Liver (tissue), 10 donors: ENCODE measurements at places on chromosomes 11 and 22. TPM values are rescaled to one million over a fixed set of nuclear protein-coding genes. Genes with fewer than 3 reads are reported as not detected.

DNA sequence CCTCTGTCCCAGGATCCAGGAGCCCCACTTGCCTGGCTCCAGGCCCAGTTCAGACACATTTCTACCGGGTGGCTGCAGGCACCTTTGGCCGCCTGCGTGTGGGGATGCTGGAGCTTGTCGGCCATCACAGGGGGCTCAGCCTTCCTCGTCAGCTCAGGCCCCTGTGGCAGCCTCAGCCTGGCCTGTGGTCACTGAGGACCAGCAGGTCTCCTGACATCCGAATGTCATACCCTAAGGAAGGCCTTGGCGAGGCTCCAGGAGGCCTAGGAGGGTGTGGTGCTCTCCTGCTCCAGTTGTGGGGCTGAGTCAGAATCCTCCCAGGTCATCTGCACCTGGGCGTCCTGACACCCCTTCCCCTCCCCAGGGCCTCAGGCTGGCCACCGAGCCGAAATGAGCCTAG lies 14.9 kb upstream of the SOX10 start:
- no peaks in the 10 kb centered on the region for H3K27me3 ChIP-seq
- H3K27ac ChIP-seq, result no peak overlapping the region
- no peaks in the 10 kb centered on the region for H3K36me3 ChIP-seq
- H3K4me3 ChIP-seq, result no peak overlapping the region

- no peaks in the 10 kb centered on the region for H3K27me3 ChIP-seq
- DNase-seq, result no peak
- H3K4me3 ChIP-seq, result no peak overlapping the region
- no peak overlapping the region for H3K27ac ChIP-seq
Observed at GRCh38 chr11:126024123-126024522, 38.5 kb downstream of the CDON start.

GRCh38 chr11:35675901-35676610 lies 13.5 kb downstream of the TRIM44 start:
- DNase-seq, result no peak
- no peaks in the 10 kb centered on the region for H3K36me3 ChIP-seq
- H3K27ac ChIP-seq, result no peak overlapping the region
- H3K27me3 ChIP-seq, result no peaks in the 10 kb centered on the region

GRCh38 chr22:28435982-28436381 lies 243.7 kb downstream of the TTC28 start:
- H3K27ac ChIP-seq, result no peak overlapping the region
- no peaks in the 10 kb centered on the region for H3K27me3 ChIP-seq
- H3K4me1 ChIP-seq, result no peaks in the 10 kb centered on the region
- no peaks in the 10 kb centered on the region for H3K36me3 ChIP-seq
- no peak overlapping the region for H3K4me3 ChIP-seq
- DNase-seq, result no peak

- no peak for DNase-seq
- no peak overlapping the region for H3K27ac ChIP-seq
- no peaks in the 10 kb centered on the region for H3K36me3 ChIP-seq
- no peaks in the 10 kb centered on the region for H3K27me3 ChIP-seq
Observed at GRCh38 chr11:41879214-41879613, 419.8 kb upstream of the LRRC4C start.

DNA sequence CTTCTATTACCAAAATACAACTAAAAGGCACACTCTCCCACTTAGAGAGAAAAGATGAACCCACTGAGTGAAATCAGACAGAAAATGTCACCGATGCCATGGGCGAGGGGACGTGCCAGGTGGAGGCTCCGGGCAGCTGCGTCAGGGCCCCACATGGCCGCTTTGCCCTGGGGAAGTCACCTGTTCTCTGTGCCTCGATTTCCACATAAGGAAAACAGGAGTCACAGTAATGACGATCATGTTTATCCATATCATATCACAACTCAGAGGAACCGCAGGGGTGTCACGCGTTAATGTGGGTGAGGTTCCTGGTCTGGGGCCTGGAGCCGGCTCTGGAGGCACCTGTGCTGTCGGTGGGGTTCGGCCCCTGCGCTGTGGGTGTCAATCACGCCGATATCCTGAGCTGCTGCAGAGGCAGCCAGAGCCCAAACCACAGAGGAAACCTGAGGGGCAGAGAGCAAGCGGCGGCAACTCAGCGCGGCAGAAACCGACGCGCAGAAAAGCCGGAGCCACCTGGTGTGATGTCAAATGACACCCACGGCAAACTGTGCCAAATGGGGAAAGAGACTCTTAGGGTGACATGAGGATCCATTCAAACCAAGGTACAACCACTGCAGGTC lies 243.7 kb downstream of the BRD1 start:
- no peak overlapping the region for H3K27ac ChIP-seq
- H3K27me3 ChIP-seq, result no peaks in the 10 kb centered on the region
- no peaks in the 10 kb centered on the region for H3K36me3 ChIP-seq
- no peak for DNase-seq

DNA sequence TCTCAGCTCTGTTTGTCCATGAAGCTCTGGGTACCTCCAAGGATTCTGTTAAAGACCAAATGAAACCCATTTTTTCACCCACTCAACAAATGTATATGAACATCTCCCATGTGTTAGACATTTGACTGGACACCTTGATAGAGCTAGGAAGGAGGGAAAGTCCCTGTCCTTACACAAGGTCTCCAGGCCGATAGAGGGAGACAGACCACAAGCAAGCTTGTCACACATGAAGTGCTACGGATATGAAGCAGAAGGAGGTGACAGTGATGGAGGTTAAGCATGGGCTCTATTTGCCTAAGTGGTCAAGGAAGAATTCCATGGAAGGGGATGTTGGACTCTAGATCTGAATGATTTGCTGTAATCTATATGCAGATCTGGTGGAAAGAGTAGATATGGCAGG lies 138.5 kb downstream of the MYO18B start:
- H3K36me3 ChIP-seq, result no peaks in the 10 kb centered on the region
- H3K27ac ChIP-seq, result no peak overlapping the region
- H3K4me3 ChIP-seq, result no peak overlapping the region
- no peaks in the 10 kb centered on the region for H3K4me1 ChIP-seq
- no peak for DNase-seq

DNA sequence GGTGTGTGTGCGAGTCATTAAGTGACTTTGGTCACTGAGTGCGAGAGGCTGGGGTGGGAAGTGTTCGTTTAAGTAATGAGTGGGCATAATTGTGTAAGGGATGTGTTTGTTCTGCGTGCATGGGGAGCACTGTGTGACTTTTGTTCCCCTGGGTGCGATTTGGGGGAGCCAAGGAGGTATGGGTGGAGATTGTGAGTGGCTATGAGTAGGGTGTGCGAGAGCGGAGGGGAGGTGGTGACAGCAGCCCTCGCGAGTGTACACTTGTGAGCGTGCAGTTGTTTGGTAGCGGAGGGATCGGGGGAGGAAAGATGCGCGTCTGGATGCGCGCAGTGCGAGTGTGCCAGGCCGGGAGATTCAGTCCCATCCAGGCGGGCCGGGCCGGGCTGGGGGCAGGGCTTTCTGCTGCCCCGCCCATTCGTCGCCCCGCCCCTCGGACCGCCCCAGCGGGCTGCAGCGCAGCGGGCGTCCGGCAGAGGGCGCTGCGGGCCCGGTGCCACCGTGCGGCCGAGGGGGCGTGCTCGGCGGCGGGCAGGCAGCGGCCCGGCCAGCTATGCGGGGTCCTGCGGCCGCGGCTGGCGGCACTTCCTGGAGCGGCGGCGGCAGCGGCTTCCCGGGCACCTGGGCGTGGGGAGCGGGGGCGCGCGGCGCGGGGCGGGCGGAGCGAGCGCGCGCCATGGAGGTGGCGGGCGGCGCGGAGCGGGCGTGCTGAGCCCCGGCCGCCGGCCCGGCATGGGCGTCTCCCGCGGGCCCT lies at the start of gene DGKZ:
Gene DGKZ, plus strand, starts transcription at position 578 of the 751 bp plus-strand sequence. CDS start 197 bp downstream, outside the sequence.
- no peaks in the 10 kb centered on the region for H3K36me3 ChIP-seq
- H3K27ac ChIP-seq, result peak within 1 kb of the TSS; percentile 43
- H3K27me3 ChIP-seq, result no peaks in the 10 kb centered on the region

DNA sequence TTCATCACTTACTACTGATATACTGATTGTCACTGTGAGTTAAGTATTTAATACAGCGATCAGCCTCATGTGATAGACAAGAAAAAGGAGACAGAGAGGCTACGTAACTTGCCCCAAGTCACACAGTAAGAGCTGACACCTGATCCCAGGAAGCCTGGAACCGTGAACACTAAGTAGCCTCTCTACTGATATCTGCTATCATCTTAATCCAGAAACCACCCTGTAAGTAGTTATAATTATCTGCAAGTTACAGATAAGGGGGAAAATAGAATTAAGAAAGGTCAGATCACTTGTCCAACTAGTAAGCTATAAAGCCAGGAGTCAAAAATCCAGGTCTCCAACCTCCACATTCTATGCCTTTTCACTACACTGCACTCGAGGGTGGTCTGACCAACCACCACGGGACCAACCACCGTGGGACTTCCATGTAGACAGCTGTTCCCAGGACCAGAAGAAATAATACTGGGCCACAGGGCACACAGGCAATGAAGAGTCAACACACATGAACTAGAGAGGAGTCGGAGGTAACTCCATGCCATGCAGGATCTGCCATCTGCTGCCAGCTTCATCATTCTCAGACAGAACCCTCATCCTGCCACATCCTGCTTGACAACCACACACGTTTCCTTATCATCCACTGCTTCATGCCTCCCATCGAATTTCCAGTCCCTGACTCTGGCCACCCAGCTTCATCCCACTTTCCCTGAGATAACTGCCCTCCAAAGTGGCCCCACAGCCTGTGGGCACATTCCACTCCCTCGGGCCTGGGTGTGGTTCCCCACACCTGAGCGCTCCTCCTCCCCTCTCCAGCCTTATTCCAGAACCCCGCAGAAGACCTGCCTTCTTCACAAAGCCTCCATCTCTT lies 58.6 kb downstream of the MICAL3 start:
- H3K27me3 ChIP-seq, result no peaks in the 10 kb centered on the region
- peaks cover under 1% of the 10 kb centered on the region for H3K4me1 ChIP-seq
- no peak overlapping the region for H3K27ac ChIP-seq
- no peak for DNase-seq
- no peak overlapping the region for H3K4me3 ChIP-seq
- no peaks in the 10 kb centered on the region for H3K36me3 ChIP-seq

- no peaks in the 10 kb centered on the region for H3K36me3 ChIP-seq
- no peak overlapping the region for H3K27ac ChIP-seq
- H3K27me3 ChIP-seq, result no peaks in the 10 kb centered on the region
- no peaks in the 10 kb centered on the region for H3K4me1 ChIP-seq
Observed at GRCh38 chr11:46001448-46001914, 79.0 kb downstream of the LARGE2 start.

DNA sequence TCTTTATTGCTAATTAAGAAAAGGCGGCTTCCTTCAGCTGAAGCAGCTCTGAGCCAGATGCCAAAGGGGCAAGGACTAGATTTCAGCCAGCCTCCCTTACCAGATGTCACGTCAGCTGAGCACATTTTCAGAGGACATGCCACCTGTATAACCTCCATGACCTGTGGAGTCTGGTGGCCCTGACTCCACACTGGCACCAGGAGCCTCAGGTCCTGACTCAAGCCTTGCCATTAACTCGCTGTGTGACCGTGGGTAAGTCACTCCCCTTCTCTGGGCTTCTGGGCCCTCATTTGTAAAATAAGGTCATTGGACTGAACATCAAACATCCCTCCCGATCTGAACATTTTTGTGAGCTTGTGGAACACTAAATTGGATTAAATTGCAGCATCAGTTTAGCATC lies 46.0 kb downstream of the FBXO7 start:
- H3K27me3 ChIP-seq, result no peaks in the 10 kb centered on the region
- no peak overlapping the region for H3K4me3 ChIP-seq
- no peaks in the 10 kb centered on the region for H3K4me1 ChIP-seq
- DNase-seq, result no peak

TRIM48 gene
- total RNA-seq, result not detected

CCDC89 gene
- total RNA-seq, result 0.28 TPM

SCN3B gene
- 0.17 TPM for total RNA-seq
